ENCODE measurements at places on chromosomes 2 and 18. TPM values are rescaled to one million over a fixed set of nuclear protein-coding genes. Genes with fewer than 3 reads are reported as not detected.

CNGA3 gene
- polyA plus RNA-seq = not detected

HNMT gene
- 4.5 TPM for polyA plus RNA-seq

DNA sequence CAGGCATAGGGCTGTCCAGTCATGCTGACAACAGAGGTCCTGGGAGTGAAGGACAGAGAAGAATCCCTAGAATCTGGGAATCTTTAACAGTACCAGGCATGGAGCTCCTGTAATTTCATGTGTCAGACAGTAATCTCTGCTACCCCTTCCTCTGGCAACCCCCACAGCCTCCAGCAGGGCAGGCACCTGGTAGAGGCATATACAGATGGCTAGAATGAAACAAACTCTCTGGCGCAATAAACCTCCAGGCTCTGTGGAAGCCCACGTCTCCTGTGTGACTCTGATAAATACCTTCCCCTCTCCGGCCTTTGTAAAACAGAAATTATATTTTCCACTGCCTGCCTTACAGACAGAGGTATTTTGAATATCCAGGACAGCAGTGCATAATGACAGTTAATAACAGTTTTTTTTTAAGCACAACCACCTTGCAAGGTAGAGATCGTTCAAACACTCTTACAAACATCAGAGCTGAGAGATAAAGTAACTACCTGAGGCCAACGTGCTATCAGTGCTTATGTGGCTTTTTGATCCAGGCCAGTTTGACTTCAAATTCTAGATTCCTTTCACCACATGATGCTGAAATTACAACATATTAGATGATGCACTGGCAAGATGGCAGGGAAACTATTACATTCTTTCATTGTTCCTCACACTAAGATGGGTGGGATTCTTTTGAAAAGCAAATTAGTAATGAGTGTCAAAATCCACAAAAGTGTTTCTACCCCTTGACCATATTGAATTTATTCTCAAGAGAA, 47.7 kb upstream of the TMEM247 start:
- DNase-seq = no peak

- DNase-seq = no peak
Measured at GRCh38 chr2:223621901-223622300, 19.7 kb upstream of the SCG2 start.

SERPINB2 gene
- not detected for polyA plus RNA-seq

DNA sequence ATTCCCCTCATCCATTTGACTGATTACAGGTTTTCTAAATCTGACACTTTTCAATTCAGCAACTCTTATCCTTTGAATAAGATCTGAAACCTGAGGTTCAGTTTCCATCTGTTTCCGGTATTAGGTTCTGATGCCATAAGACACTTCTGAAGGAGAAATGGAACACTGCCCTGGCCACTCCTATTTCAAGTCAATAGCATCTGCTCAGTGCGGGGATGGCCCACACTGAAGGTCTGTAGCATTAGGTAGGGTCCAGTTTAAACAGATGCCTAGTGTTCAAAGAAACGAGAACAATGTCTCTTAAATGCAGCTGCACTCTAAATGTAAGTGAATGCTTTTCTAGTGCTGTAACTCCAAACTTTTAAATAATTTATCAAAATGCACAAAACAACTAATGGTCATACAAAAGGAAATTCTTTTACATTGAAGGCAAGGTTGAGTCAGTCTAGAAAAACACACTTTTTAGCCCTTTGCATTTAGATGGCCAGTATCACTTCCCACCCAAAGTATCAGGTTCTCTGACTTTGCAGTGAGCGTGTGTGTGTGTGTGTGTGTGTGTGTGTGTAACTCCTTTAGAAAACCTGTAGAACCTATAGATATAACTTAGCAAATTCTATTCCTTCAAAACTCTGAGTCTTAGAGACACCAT, 78.2 kb downstream of the STK39 start:
- no peak for DNase-seq

DNA sequence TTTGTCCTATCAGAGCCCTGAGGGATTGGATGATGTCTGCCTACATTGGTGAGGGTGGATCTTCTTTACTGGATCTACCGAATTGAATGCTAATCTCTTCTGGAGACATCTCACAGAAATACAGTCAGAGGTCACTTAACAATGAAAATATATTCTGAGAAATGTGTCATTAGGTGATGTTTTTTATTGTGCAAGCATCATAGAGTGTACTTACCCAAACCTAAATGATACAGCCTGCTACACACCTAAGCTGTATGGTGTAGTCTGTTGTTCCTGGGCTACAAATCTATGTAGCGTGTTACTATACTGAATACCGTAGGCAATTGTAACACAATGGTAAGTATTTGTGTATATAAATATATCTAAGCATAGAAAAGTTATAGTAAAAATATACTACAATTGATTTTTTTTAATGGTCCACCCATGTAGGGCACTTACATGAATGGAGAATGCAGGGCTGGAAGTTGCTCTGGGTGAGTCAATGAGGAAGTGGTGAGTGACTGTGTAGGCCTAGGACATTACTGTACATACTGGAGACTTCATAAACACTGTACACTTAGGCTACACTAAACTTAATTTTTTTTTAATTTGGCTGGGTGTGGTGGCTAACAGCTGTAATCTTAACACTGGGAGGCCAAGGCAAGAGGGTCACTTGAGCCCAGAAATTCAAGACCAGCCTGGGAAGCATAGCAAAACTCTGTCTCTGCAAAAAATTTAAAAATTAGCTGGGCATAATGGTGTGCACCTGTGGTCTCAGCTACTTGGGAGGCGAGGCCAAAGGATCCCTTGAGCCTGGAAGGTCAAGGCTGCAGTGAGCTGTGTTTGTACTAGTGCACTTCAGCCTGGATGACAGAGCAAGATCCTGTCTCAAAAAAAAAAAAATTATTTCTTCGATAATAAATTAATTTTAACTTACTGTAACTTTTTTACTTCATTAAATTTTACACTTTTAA, 226.3 kb upstream of the UBE2E3 start:
- no peak for DNase-seq

- DNase-seq = no peak
Measured at GRCh38 chr2:23905155-23905554, 21.8 kb downstream of the ATAD2B start.

DNA sequence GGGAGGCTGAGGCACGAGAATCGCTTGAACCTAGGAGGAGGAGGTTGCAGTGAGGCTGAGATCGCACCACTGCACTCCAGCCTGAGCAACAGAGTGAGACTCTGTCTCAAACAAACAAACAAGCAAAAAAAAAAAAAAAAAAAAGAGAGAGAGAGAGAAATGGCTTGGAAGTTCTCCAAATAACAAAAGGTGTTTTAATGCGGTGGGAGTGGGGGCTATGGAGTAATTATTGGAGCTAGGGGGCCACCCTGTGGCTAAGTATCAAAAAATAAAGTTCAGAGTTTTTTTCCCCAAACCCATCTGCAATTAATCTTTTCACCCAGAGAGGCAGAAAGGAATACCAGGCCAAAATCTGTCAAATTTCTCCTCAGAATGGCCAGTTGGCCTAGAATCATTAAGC, 23.0 kb upstream of the CEP68 start:
- DNase-seq = no peak

- DNase-seq = no peak
Measured at GRCh38 chr18:57954935-57955334, 89.1 kb upstream of the NEDD4L start.

ELMOD3 gene
- 10.2 TPM for polyA plus RNA-seq

GRCh38 chr18:59500765-59501164, 141.7 kb upstream of the LMAN1 start:
- no peak for DNase-seq

FLACC1 gene
- polyA plus RNA-seq = 1.1 TPM

- DNase-seq = no peak
Measured at GRCh38 chr18:41373612-41374011, 581.4 kb upstream of the PIK3C3 start.

ICA1L gene
- polyA plus RNA-seq = 2.1 TPM

- DNase-seq = no peak
Measured at GRCh38 chr18:74289137-74289536, 2.6 kb downstream of the CYB5A start.

DNA sequence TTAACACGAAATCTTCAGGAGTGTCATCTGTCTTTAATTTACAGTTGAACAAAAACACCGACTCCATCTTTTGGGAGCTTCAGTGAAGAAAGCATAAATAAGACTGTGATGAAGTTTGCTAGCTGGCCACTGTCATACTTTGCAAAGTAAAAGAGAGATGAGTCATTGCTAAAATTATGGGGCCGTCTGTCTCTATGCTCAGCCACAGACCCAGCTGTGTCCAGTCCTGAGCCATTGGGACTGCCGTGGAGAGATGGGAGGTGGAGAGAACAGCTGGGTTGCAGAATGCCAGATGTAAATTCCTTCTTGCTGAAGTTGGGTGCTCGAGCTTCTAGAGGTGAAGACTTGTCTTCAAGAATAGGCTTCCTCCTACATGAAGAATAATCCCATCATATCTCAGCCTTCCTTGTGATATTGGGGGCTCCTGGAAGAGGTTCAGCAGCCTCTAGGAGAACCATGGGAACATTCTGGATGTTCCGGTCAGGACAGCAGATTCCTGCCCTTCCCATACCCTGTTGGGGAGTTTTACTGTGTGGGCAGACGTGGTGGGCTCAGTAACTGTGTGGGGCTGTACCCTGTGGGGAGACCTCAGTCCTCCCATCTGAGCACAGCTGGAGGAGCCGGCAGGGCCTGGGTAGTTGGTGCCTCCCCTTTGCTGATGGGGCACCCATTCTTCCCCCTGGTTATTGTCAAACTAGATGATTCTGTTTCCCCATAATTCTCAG, 71.1 kb downstream of the LDLRAD4 start:
- DNase-seq = peak; percentile 50

DNA sequence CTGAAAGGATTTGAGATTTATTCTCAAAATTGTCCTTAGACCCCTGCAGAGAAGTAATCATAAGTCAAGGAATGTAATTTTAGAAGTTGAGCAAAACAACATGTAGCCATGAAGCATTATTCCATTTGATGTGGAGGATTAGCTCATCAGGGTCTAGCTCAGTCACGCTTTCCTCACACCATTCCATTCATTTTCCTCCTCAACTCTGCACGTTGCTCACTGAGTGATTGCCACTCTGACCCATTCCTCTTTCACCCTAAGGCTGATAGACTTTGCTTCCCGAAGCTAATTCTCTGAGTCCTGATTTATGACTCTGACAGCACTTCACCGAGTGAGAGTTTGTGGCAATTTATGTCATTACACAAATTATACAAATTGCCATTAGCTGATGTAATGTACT, 820.6 kb upstream of the PIK3C3 start:
- DNase-seq = no peak
